ENCODE measurements at places on chromosomes 6 and 20. TPM values are rescaled to one million over a fixed set of nuclear protein-coding genes. Genes with fewer than 3 reads are reported as not detected.

LINC00237 gene
- total RNA-seq, result not detected

RNF39 gene
- total RNA-seq, result not detected

SCRT2 gene
- total RNA-seq, result not detected

ACAT2 gene
- total RNA-seq, result 94.0 TPM

Measured in pulmonary artery endothelial cell (primary cell).